ENCODE measurements at places on chromosomes 16 and 17.

- no peak for DNase-seq
Measured at GRCh38 chr17:34847938-34848337, 113.3 kb downstream of the CCT6B start.

DNA sequence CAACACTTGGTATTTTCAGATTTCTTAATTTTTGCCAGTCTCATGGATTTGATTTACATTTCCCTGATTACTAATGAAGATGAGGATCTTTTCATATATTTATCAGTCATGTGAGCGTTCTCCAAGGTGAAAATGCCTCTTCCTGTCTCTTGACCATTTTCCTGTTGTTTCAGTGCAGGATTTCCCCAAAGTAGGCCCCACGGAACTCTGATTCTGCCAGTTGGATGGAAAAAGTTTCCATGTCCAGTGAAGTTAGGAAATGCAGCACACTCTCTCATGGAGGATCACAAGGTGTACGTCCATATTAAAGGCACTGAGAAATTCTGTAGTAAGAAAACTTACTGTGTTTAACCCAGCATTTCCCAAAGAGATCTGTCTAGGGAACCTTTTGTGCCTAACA, 16.5 kb upstream of the LIMD2 start:
- no peak for DNase-seq

DNA sequence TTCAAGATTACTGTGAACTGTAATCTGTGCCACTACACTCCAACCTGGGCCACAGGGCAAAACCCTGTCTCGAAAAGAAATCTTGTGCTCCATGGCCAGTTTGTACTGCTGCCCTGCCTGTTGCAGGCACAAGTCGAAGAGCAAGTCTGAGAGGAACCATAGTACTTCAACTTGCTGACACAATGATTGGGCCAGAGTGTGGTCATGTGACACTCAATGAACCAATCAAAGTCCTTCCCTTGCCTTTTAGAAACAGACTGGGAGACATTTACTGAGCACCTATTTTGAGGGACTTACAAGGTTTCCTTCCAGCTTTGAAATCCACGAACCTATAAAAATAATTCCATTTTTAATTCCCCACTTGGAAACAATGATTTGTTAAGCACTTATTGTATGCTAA, 39.8 kb upstream of the TMC5 start:
- DNase-seq: no peak

GRCh38 chr16:80006241-80007215, 406.0 kb upstream of the MAF start:
- peak; percentile 62 for DNase-seq

DNA sequence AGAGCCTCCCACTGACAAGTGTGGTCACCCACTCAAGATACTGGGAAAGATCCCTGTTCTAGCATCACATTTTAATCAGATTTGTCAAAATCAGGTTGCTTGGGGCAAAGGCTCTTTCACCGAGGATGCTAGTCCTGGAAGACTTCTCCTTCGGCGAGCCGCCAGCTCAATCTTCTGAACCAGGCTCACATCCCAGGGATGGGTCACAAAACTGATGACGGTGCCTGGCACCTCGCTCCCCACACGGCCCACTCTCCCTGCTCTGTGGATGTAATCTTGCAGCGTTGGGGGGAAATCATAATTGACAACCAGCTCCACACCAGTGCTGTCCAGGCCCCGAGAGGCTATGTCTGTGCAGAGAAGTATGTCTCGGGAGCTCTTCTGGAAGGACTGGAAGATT, 1.5 kb downstream of the DDX28 start:
- DNase-seq: no peak

GRCh38 chr17:61338000-61338798, 61.4 kb upstream of the TBX2 start:
- DNase-seq: no peak
